Smooth muscle cell of the coronary artery (primary cell): ENCODE measurements at places on chromosomes 4 and X. TPM values are rescaled to one million over a fixed set of nuclear protein-coding genes. Genes with fewer than 3 reads are reported as not detected.

The NAP1L2 gene
- 0.23 and 0.70 TPM in 2 replicates for total RNA-seq

The MAGEA11 gene
- total RNA-seq, result not detected in 2 replicates

The TSPYL2 gene
- 15.8 and 26.1 TPM in 2 replicates for total RNA-seq

The FGF16 gene
- 0.30 TPM in 1 of 2 replicates, not detected in the other for total RNA-seq

The PLAC8 gene
- 0.35 TPM in 1 of 2 replicates, not detected in the other for total RNA-seq
